ENCODE measurements at places on chromosomes 2 and 18. TPM values are rescaled to one million over a fixed set of nuclear protein-coding genes. Genes with fewer than 3 reads are reported as not detected.
A peak's percentile ranks its signal among the peaks of the same experiment; 100 is the strongest.

GRCh38 chr2:101150306-101151145 lies 656 bp downstream of the TBC1D8 start:
- peak; percentile 17 for DNase-seq

GRCh38 chr2:240799033-240799820 lies 20.8 kb downstream of the KIF1A start:
- DNase-seq, result peak; percentile 7

- no peak for DNase-seq
Observed at GRCh38 chr18:45910405-45911023, 56.6 kb downstream of the EPG5 start.

GRCh38 chr18:12907258-12907925 lies 23.4 kb upstream of the PTPN2 start:
- no peak for DNase-seq

- DNase-seq, result no peak
Observed at GRCh38 chr2:231722721-231723307, 14.5 kb downstream of the PTMA start.

The IL36A gene
- not detected for total RNA-seq

DNA sequence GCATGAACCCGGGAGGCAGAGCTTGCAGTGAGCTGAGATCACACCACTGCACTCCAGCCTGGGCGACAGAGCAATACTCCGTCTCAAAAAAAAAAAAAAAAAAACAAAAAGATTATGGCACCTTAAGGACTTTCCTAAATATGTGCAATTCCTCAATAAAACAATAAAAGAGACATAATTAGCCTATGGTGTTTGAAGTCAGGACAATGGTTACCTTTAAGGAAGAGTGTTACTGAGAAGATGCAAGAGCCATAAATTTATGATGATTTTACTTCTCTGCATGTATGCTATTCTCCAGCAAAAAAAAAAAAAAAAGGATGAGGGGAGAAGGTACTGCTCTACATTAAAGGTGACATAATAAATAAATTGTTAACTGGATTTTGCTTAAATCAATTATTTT lies 208.2 kb upstream of the STK17B start:
- DNase-seq, result no peak

The CFC1B gene
- total RNA-seq, result not detected

GRCh38 chr18:3931542-3932112 lies 481.7 kb downstream of the TGIF1 start:
- DNase-seq, result no peak

DNA sequence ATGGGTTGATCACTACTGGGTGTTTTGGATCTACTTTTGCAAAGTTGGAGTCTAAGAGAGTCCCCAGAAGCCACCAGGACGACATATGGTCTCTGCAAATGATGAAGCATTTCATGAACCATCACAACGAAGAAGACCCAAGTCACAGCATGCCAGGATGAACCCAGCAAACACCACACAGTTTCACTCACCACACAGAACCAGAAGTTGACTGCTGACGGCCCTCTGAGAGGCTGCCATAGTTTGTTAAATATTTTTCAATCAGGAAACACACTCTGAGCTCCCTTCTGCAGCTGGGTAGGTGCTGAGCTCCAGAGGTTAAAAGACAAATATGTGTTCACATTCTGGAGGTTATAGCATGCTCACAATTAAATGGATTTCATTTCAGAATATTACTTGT lies 271.4 kb downstream of the DCDC2C start:
- no peak for DNase-seq

GRCh38 chr2:54735636-54736035 lies 12.2 kb downstream of the EML6 start:
- DNase-seq, result no peak

GRCh38 chr2:99648178-99648844 lies 158.5 kb upstream of the REV1 start:
- no peak for DNase-seq

DNA sequence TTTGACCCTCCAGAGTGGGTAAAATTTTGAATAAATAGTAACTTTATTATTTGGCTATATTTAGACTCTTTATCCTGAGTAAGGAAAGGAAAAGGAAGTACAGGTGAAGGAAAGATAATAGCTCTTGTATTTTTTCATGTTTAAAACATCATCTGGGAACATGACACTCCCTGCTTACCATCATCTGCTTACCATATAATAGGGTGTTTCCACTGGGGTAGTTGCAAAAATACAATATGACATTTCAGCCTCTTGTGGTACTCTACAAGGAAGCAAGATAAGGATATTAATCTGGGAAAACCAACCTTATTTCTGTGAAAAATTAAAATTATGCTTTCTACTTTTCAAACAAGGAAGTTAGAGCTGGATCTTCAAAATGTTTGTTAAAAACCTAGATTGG lies 9.9 kb downstream of the RELCH start:
- DNase-seq, result no peak

The EHD3 gene
- 12.6 TPM for total RNA-seq

DNA sequence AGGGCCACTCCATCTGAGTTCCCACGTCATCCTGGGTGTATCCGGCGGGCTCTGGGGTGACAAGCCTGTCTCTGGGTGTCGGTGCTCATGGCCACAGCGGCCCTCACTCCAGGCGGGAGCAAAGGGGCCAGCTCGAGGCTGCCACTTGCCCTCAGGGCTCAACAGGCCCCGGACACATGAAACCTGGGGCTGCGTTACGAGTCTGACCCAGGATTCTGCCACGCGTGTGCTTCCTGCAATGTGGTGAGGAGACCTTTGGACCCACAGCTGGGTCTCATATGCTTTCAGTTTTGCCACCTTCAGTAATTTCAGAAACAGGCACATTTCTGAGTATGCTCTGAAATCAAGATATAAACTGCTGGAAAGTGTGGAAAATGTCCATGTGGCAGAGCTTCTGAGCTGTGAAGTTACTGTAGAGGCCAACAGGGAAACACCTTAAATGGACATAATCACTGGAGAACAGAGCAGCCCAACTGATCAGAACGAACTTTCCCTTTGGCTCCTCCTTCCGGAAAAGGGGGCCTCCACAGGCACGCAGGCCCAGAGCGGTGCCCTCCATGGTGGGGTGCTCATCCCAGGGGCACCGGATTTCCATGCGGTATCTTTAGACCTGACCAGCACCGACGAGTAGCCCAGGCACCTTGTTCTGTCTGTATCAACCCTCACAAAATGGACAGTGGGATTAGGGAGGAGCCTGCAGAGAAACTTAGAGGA lies 14.1 kb downstream of the PER2 start:
- no peak for DNase-seq

DNA sequence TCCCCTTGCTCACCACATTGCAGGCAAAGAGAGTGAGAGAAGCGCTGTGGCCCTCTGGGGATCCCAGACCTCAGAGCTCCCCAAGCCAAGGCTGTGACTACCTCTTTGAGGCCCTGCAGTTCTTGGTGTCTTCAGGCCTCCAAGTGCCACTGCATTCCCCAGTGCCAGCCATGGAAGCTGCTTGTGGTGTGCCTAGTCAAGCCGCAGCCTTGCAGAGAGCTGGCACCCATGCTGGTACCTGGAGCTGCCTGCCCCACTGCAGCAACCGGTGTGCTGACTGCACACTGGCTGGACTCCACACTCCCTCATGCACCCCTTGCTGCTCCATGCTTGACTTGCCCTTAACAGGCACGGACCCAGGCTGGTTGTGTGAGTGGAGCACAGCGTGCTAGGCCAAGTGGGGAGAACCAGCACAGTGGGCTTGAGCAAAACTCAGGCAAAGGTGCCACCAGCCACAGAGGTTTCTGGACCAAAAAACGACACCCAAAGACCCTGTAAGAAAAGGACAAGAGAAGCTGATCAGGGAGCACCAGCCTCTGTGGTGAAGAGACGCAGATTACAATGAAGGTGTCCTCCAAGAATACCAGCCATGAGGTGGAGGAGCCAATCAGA lies 113.5 kb upstream of the TMEM18 start:
- DNase-seq, result no peak

DNA sequence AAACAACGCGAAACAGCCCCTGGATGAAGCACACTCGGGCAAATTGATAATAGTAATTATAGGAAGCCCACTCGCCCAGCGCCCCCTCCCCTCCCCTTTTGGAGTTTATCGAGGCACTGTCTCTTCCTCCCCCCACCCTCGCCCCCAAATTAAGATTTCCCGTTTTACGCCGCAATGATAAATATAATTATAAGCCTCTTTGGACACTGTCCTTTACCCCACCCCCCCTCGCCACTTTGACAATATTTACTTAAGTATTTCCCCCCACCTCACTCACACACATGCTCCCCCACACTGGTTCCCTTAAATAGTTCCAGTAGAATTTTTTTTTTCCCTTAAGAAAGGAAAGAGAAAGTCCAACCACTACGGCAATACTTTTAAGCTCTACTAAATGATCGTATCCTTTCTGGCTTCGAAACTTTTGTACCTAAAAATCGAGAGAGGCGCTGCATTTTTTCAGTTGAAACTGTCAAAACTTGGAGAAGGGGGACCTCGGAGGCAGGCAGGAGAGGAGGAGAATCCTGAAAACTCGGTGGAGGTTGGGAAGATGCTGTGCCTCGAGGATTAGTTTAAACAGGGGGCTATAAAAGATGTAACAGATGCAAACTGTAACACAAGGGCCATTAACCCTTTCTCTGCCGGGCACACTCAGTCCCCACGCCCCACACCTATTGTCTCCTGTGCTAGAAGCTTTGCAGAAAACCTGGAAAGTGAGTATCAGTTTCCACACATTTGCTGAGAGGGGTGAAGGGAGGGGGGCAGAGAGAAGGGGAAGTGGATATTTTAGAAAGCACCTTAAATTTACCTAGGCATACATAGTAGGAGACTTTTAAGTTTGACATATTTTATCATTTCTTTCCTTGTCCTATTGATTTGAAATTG lies 1.8 kb downstream of the ZEB2 start:
- no peak for DNase-seq

DNA sequence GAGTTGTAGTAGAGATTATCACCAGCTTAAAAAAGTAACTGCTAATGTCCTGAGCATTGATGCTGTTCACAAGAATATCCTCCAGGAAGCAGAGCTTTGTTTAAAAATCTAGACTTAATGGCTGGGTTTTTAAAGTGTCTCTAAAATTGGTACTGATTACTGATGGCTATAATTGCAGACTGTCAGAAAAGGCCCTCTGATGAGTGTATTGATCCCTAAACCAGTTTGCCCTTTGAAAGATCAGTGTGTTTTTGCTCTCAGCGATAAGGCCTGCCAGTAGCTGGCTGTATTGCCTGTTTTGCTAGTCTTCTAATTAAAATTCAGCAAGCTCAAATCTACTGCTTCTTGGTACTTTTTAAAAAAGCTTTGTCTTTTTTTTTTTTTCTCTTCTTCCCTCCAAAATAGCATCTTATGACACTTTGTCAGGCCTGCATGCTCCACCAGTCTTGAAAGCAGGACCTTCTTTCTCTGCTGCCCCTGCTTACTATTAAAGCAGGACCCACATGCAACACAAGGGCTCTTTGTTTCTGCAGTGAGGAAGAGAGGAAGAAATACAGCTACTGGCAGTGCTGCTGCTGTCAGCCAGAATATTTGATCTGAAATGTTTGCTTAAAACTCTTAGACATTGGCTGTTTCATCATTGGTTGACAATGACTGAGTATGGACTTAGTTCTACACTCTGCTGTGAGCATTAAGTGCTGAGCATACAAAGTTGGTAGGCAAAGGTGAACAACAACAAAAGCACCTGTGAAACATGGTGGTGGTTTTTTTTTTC lies 1.8 kb downstream of the SEC11C start:
- DNase-seq, result no peak

The TRIM54 gene
- 0.21 TPM for total RNA-seq

The PHLPP1 gene
- total RNA-seq, result 15.5 TPM

The ZSCAN30 gene
- 26.6 TPM for total RNA-seq

GRCh38 chr2:28951910-28952835 lies 28.9 kb upstream of the TOGARAM2 start:
- DNase-seq, result peak; percentile 48

DNA sequence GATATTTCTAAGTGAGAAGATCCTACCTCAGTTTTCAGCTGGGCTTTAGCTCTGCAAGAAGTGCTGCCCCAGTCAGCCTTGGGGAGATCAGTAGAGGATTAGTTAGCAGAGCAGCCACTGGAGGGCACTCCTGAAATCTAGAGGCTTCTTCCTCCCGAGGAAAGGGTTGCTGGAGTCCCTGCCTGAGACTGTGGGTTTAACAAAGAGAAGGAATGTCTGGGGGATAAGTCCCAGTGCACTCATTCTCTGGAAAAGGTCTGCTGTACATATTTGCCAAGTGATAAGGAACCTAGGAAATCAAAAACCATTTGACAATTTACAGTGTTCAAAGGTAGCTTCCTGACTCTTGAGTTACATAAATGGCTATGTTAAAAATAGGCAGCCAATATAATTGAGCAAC lies 207.2 kb downstream of the SLC8A1 start:
- peak; percentile 57 for DNase-seq

The NPHP1 gene
- total RNA-seq, result 3.9 TPM

GRCh38 chr2:105100046-105100840 lies 62.4 kb downstream of the MRPS9 start:
- no peak for DNase-seq

DNA sequence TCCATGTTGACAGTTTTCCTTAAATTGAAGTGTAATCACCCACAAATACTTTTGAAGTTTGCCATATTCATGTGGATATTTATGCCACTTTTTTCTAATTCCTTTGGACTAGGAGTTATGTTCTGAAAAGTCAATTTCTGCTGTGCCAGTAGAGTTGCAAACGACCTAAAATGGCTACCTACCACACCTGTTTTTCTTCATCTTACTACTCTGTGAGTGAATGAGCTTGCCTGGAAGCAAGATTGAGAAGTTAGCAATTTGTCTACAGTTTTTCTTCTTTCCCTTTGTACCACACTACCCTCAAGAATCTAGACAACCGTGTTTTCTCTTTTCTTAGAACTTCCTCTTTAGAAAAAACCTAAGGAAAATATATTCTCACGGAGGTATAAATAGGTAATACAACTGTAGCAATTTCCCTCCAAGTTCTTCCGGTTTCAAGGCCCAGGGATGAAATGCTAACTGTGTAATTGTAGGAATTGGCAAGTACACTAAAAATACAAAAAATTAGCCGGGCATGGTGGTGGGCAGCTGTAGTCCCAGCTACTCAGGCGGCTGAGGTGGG lies 7.3 kb upstream of the SLC39A10 start:
- DNase-seq, result no peak

- DNase-seq, result no peak
Observed at GRCh38 chr2:68594674-68595492, 48.5 kb upstream of the PROKR1 start.

GRCh38 chr2:217922101-217923006 lies 80.4 kb downstream of the TNS1 start:
- no peak for DNase-seq

DNA sequence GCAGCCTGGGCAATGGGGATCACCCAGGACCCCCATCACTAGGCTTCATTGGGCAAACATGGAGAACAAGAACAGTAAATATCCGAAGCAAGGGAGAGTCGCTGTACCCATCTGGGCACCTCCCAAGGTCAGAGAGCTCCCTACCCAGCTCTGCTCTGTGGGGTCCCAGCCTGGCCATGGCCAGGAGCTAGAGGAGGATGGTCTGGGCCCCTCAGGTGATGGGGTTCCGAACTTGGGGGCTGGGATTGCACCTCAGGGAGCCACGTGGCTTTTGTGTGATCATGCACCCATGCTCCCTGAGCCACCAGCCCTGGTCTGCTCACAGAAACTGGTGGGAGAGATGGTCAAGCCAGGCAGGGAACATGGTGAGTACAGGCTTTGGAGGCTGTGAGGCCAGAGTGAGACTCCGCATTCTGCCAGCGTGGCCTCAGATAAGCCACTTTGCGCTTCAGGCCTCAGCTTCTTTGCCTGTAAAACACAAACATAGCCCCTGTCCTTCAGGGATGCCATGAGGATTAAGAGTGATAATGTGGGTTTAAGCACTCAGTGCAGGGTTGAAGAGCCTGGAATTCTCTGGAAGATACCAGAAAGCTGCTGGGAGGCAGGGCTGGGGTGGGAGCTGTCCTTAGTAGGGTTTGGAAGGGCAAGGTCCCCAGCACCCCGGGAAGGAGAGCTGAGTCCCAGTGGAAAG lies 3.0 kb upstream of the NMUR1 start:
- no peak for DNase-seq

The LIMS3 gene
- total RNA-seq, result 2.1 TPM

GRCh38 chr18:5974696-5975095 lies 79.4 kb upstream of the TMEM200C start:
- no peak for DNase-seq
